ENCODE measurements at places on chromosomes 3 and 15.

GRCh38 chr3:193640165-193640715 lies 47.2 kb downstream of the OPA1 start:
- no peak for DNase-seq

DNA sequence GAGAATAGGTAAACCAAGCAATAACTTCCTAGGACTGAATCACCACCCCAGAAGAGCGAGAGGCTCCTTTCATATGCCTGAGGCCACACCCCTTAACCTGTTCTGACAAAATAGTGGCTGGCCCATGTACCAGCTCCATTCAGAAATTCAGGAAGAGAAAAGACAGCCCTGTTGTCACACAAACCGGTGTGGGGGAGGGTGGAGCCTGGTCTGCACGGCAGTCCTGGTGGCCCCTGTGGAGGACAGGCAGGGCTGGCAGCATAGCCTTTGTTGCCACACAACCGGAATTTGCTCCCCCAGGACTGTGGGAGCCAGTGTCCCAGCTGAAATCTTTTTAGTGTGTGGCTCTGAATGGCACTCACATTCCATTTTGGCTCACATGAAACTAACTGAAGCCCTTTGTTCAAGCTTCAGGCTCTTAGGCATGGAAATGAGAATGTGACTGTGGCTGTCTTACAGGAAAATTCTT lies 23.8 kb downstream of the RLBP1 start:
- no peak for DNase-seq

DNA sequence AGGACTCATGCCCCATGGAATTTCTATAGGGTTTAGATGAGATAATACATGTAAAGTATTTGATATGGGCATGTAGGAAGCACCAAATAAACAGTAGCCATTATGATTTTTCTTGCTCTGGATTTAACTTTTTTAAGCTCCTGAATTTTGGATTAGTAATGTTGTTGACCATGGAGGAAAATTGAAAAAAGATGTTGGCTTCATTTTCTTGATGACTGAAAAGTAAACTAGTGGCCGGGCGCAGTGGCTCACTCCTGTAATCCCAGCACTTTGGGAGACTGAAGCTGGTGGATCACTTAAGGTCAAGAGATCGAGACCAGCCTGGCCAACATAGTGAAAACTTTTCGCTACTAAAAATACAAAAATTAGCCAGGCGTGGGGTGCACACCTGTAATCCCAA lies 120.3 kb downstream of the PTPRG start:
- DNase-seq: no peak

DNA sequence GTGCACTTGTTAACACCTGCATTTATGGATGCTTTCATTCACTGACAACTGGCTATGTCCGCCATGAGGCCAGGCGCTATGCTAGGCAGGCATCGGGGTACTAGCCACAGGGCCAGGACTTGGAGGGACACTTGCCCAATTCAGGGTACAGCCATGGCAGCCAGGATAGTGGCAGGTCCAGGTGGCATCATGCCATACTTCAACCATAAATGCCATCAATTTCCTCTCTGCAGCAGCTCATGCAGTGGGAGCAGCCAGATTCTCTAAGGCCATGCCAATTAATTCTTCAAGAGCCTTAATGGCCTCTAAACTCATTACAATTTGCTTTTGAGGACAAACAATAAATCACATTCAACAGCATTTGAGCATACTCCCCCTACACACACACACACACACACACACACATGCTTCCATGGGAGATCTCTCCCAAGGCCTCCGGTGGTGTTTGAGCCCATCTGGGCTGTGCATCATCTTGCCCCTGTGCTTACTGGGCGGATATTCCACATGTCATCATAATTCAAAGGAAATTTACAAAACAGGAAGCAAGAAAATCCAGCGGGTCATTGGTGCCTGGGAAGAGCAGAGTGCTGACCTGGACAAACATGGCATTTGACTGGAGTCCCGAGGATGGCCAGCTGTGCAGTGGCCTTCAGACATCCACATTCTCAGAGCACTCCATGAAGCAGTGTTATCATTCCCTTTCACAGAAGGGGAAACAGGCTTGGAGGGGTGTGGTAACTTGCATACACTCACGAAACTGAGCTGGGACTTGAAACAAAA lies 109.1 kb downstream of the IQSEC1 start:
- no peak for DNase-seq

GRCh38 chr3:8456412-8456811 lies 45.2 kb upstream of the LMCD1 start:
- DNase-seq: no peak

DNA sequence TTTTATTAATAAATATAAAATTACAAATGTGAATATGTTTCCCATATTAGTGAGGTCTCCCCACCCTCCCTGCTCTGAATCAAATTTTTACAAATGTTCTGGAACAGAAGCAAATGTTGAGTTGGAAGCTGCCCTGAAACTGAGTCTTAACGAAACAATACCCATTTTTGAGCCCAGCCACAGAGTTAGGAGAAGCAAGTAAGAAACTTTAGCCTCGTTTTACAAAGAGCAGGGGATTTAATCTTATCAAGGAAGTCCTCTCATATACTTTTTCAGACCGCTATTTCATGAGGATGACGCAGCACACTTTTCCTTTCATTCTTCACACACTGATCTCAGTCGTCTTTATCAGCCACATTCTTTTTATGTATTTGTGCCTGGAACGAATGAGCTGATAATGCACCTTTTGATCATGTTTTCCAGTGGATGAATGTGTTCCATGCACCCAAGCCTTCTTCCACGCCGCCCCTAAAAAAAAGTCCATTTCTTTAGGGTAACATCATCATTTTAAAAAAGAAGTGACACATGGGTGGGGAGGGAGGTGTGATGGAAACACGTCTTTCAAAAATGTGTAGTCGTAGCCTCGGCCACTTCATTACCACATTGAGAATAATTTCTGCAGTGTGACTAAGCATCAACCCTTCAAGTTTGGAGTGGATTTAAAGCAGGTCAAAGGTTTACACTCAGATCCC lies 48.1 kb downstream of the SETMAR start:
- peak; percentile 31 for DNase-seq

GRCh38 chr15:70195171-70195570 lies 97.5 kb upstream of the TLE3 start:
- DNase-seq: no peak

DNA sequence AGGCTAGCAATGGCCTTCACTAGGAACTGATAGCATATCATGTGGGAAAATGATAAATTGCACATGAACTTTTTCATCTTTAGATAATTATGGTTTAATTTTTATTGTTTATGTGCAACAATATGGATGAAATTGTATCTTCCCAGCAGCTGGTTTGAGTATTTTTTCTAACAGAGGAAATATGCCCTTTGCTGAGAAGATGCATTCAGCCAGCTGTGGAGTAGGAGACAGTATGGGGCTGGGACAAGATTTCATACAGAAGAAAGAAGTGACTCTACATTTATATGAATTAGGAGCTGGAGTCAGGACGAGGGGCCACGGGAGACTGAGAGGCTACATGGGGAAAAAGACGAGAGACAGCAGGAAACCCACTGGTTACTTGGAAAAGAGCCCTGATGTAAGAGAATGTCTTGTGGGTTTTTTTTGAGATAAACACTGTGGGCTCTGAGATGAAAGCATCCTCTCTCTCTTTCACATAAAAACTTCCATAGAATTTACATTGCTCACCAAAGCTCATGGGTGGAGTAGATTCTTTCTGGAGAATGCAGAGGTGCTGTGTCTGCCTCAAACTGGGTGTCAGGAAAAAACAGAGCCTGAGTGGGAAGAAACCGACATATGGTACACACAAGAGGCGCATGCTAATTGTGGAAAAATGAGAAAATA lies 115.2 kb upstream of the PDZRN3 start:
- no peak for DNase-seq

GRCh38 chr3:3087716-3088465 lies 22.3 kb downstream of the IL5RA start:
- DNase-seq: no peak

DNA sequence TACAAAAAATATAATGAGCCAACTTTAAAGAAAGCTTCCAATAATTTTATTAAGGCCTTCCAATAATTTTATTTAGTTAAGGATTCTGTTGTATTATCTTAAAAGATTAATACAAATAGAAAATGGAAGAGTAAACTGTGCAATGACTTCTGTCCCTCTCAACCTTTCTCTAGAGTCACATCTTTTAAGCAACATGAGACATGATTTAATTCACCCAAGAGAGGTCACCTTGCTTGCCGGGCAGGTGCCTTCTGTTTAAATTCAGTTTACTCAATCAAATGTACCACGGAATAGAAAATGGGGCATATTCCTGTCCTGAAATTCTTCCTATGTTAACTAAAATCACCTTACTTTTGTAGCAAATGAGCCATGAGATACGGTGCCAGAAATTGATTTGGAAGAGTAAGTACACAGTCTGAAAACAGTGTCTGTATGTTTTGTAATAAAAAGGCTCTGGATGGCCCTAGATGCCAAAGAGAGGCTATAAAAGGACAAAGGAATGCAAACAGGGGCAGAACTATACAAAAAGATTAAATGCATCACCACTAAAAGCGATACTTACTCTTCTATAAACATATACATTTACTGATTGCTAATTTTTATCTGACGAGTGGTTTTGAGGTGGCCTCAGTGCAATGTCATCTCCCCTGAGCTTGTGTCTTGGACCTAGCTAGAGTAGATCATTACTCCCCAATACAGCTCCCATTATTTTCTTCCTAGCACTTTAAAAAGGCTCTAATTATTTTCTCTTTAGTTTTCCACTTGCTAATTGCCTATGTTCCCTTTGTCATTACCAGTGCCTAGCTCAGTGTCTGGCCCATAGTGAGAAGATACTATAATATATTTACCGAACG lies 134.0 kb downstream of the FHIT start:
- DNase-seq: no peak

GRCh38 chr15:58616171-58616570 lies 133.3 kb downstream of the ADAM10 start:
- DNase-seq: no peak

DNA sequence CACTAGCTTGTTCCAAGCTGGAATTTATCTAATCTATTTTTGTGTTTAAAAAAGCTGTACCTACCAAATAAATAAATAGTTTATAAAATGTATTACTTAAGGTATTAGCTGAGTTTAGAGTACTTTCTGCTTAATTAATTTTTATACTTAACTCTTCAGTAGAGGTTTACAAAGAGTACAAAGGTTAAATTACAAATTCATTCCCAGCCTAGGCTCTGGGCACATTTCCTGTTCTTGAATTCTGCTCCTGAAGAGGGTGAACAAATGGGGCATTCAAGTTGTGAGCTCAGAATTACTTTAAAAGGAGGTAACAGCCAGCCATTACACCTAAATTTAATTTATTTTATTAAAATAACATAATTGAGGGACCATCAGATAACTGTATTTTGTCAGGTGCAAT lies 26.4 kb downstream of the MKRN2 start:
- DNase-seq: no peak

DNA sequence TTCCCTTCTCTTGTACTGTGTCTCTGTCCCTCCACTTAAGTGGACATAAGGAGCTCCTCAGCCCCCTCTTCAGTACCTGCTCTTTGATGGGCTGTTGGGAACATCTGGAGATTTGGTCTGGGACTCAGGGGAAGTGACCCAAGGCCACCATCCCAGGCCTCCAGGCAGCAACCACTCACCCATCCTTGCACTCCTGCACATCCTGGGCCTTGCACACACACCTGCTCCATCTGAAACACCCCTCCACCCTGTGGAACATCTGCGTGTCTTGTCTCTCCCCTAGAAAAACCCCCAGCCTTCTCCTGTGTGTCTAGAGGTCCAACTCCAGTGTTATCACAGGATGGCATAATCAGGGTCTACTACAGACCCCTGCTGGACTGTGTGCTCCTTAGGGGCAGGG lies 74.3 kb downstream of the ABTB1 start:
- DNase-seq: no peak

- DNase-seq: no peak
Observed at GRCh38 chr3:43932921-43933320, 242.2 kb downstream of the ABHD5 start.

DNA sequence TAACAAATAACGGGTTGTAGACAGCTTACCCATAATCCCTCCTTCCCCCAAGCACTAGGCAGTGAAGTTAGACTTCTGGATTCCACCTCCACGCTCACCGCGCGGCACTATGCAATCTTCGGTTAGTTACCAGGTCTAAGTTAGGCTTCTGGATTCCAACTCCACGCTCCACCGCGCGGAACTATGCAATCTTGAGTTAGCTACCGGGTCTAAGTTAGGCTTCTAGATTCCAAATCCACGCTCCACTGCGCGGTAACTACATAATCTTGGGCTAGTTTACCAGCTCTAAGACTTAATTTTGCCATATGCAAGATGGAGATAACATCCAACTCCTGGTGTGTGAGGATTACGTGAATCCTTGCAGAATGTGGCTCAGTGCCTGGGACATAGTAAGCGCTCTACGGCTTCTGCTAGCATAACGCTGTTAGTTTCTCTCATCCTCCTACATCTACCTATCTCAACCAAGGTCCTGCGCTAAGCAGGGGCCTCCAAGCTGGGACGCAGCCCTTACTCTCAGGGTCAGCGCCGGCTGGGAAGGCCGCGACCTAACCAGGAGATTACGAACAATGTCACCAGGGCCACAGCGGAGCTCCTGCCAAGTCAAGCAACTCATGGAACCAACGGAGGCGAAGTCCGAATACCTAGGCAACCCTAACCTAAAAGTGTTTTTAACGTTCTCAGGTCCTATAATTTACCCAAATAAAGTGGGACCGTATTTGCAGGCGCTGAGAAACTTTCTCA lies 497 bp upstream of the RPLP1 start:
- DNase-seq: peak; percentile 27

DNA sequence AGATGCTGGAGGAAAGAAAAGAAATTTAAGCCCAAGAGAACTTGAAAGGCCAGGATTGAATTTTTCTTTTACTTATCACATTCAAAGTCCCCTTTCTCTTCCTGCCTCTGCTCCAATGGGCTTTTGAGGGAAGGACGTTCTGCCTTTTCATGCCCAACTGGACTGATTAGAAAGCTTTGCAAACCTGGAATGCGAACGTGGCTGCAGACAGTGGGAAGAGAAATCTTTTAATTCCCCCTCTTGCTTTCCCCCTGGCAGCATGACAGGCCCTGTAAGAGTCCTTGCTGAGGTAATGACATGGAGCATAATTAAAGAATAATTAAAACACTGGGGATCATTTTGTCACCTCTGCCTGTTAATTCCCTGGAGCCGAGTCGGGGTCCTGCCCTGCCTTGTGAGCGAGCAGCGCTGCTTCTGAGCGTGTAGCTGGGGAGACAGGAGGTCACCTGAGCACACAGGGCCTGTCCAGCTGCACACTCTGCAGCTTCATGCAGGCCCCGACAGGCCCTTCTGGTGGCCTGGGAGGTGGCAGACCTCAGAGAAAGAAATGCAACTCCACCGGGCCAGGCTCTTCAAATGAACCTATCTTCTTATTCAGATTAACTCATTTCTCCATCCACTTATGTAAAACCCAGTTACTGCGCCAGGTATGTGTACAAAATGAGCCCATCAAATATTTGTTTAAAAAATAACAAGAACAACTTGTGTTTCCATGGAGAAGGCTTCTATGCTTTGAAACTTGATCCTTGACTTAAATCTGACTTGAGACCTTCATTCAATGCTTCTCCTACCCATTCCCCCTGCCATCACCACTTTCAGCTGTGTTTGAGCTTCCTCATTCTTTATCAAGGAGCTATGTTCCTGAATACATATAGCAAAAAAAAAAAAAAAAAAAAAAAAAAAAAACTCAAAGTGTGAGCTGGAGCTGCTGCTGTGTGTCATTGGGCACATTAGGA lies 628.2 kb upstream of the CFAP20DC start:
- no peak for DNase-seq

GRCh38 chr3:69700949-69701348 lies 38.3 kb upstream of the MITF start:
- no peak for DNase-seq

Data from GM10248 (cell line).